ENCODE measurements at places on chromosomes 7 and 10. TPM values are rescaled to one million over a fixed set of nuclear protein-coding genes. Genes with fewer than 3 reads are reported as not detected.

GRCh38 chr10:95531058-95531809, 29.9 kb downstream of the SORBS1 start:
- no peak for DNase-seq
- no peak overlapping the region for H3K4me3 ChIP-seq
- H3K27ac ChIP-seq = no peak overlapping the region
- H3K4me1 ChIP-seq = peaks cover 31% of the 10 kb centered on the region

- H3K4me1 ChIP-seq = peaks cover 2% of the 10 kb centered on the region
- H3K27ac ChIP-seq = no peak overlapping the region
- no peaks in the 10 kb centered on the region for H3K27me3 ChIP-seq
- no peaks in the 10 kb centered on the region for H3K36me3 ChIP-seq
Observed at GRCh38 chr10:13844651-13845050, 257.9 kb downstream of the PRPF18 start.

DNA sequence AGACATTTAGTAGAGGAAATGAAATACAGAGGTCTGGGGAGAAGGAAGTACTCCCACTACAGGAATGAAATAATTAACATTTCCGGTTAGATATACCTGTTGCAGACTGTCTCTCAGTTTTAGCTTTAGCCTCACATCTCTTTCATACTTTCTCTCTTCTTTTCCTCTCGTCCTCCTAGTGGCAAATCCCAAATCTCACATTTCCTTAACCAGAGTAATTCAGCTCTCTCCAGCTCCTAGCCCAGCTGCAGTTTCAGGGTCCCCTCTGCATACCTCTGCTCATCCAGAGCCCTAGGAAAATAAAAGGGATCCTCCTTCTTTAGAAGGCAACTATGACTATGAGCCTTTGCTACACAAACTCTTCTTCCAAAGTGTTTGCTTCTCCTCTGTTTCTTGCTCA, 643.2 kb downstream of the PHTF2 start:
- H3K4me1 ChIP-seq = peaks cover 12% of the 10 kb centered on the region
- H3K27ac ChIP-seq = no peak overlapping the region
- peaks cover 2% of the 10 kb centered on the region for H3K27me3 ChIP-seq
- H3K4me3 ChIP-seq = no peak overlapping the region
- no peaks in the 10 kb centered on the region for H3K36me3 ChIP-seq
- no peak for DNase-seq

DNA sequence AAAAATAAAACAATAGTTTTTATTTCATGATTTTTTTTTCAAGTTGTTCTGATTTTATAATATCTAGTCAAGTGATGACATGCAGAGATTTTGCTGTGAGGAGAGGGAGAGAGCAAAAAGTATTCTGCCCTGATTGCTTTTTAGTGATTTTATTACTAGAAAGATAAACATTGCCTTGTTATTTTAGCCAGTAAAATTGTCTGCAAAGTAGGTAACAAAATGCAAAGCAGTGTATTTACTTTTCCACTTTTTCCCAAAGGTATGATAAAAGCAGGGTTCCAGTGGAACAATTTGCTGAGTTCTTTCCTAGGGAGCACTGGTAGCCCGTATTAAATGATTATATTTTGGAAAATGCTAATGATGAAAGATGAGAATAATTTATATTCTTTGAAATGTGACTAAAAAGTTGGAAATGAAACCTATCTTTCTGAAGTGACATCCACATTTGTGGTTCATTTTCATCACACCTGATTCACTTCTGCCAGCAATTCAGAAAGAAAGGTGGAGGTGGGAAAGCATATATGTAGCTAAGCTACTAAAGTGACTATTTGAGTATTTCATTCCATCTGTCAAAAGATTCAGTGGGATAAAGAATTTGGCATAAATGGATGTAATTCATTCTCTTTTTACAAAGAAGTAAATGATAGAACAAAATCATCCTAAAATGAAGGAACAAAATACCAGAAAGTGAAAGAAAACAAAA, 300.3 kb downstream of the ADK start:
- no peak for DNase-seq
- peaks cover 32% of the 10 kb centered on the region for H3K4me1 ChIP-seq
- no peaks in the 10 kb centered on the region for H3K27me3 ChIP-seq
- no peak overlapping the region for H3K27ac ChIP-seq

DNA sequence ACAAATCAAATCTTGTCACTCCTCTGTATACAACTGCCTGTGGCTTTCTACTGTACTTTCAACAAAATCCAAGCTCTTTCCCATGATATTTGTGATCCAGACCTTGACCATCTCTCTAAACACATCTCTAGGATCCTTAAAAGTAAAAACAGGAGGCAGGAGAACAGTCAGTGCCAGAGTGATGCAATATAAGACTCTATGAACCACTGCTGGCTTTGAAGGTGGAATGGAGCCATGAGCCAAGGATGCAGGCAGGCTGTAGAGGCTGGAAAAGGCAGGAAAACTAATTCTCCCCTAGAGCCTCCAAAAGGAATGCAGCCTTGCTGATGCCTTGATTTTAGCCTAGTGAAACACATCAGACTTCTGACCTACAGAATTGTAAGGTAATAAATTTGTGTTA, 45.5 kb upstream of the LRRN3 start:
- H3K4me3 ChIP-seq = no peak overlapping the region
- DNase-seq = no peak
- no peaks in the 10 kb centered on the region for H3K27me3 ChIP-seq
- H3K36me3 ChIP-seq = no peaks in the 10 kb centered on the region
- H3K4me1 ChIP-seq = no peaks in the 10 kb centered on the region

LIPJ gene
- not detected for total RNA-seq

GRCh38 chr7:128842674-128843641, 12.8 kb downstream of the FLNC start:
- DNase-seq = no peak
- no peaks in the 10 kb centered on the region for H3K27me3 ChIP-seq
- no peaks in the 10 kb centered on the region for H3K36me3 ChIP-seq
- H3K4me3 ChIP-seq = no peak overlapping the region
- no peaks in the 10 kb centered on the region for H3K4me1 ChIP-seq

ZNF425 gene
- total RNA-seq = 8.0 TPM

DNA sequence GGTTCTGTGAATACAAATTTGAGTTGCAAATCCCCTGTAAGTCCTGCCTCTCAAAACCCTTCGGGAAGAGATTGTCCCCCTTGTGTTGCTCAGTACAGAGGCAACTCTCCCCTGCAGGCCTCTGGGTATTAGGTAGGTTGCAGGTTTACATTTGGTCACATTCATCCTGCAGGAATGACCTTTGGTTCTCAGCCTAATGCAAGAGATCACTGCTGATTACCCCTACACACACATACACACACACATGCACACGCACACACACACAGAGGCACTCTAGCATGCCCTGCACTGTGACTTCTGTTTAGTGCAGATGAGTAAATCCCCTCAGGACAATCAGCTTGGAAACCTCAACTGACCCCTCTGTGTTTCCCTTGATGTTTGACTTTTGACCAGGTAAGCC, 69.2 kb downstream of the C10orf67 start:
- H3K36me3 ChIP-seq = peaks cover 10% of the 10 kb centered on the region
- no peak overlapping the region for H3K4me3 ChIP-seq
- H3K27ac ChIP-seq = no peak overlapping the region
- DNase-seq = no peak

ZNF37A gene
- total RNA-seq = 18.8 TPM

SFXN2 gene
- total RNA-seq = 33.9 TPM

- H3K4me1 ChIP-seq = no peaks in the 10 kb centered on the region
- no peak overlapping the region for H3K27ac ChIP-seq
- peaks cover 5% of the 10 kb centered on the region for H3K36me3 ChIP-seq
- no peak overlapping the region for H3K4me3 ChIP-seq
- H3K27me3 ChIP-seq = no peaks in the 10 kb centered on the region
Observed at GRCh38 chr7:2990949-2991470, 52.7 kb downstream of the CARD11 start.

GRCh38 chr7:101536232-101536631, 92.9 kb downstream of the MYL10 start:
- no peak overlapping the region for H3K27ac ChIP-seq
- H3K4me1 ChIP-seq = no peaks in the 10 kb centered on the region
- H3K36me3 ChIP-seq = no peaks in the 10 kb centered on the region
- DNase-seq = no peak
- no peaks in the 10 kb centered on the region for H3K27me3 ChIP-seq

- no peaks in the 10 kb centered on the region for H3K36me3 ChIP-seq
- H3K27ac ChIP-seq = no peak overlapping the region
- no peak overlapping the region for H3K4me3 ChIP-seq
Observed at GRCh38 chr7:114540291-114540690, 125.7 kb downstream of the FOXP2 start.

GRCh38 chr7:13835442-13835841, 154.0 kb downstream of the ETV1 start:
- no peak overlapping the region for H3K4me3 ChIP-seq
- no peak for DNase-seq
- no peak overlapping the region for H3K27ac ChIP-seq
- no peaks in the 10 kb centered on the region for H3K36me3 ChIP-seq

- no peak overlapping the region for H3K4me3 ChIP-seq
- peaks cover 13% of the 10 kb centered on the region for H3K27me3 ChIP-seq
- H3K4me1 ChIP-seq = no peaks in the 10 kb centered on the region
- no peak for DNase-seq
- no peak overlapping the region for H3K27ac ChIP-seq
Observed at GRCh38 chr10:109947111-109947920, 24.0 kb upstream of the XPNPEP1 start.

MASTL gene
- 15.0 TPM for total RNA-seq

- H3K36me3 ChIP-seq = no peaks in the 10 kb centered on the region
- H3K27me3 ChIP-seq = peaks cover 10% of the 10 kb centered on the region
- H3K27ac ChIP-seq = no peak overlapping the region
Observed at GRCh38 chr7:100773491-100773890, 40.1 kb downstream of the ZAN start.

DNA sequence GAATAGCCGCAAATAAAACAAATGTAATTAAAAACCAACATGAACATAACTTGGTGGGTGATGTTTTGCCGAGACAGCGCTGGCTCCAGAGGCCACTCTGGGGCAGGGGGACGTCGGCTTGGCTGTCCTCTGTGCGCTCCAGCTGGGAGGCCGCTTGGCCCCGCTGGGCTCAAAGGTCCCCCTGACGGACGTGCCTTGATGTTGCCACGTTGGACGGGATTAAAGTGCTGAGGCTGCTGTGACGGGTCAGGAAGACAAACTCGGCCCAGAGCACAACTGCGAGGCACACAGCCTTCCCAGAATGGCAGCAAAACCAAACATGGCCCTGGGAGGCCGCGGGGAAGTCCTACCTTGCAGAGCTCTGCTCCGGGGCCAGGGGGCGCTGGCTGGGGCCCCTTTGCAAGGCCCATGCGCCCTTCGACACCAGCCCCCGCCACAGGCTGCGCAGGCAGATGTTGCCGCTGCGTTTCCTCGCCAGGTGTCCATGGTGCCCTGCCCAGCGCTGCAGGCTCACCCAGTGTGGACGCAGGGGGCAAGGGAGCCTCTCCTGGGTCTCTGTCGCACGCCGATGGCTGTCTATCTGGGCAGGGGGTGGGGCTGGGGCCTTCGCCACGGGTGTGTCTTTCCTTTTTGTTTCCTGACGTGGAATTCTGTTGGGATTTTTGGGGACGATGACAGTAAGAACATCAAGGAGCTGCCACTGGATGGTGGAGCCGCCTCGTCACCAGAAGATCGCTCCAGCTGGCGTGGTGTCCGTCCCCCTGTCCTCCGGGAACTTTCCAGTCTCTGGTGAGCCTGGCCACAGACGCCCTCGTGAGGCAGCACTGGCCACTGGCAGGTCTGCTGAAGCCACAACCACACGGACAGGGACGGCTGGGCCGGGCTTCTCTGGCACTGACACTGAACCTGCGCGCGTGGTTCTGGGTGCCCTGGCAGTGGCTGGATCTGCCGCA, 99.6 kb upstream of the DIP2C start:
- peaks cover 6% of the 10 kb centered on the region for H3K27me3 ChIP-seq
- H3K4me3 ChIP-seq = peak overlapping the region; percentile 72
- H3K36me3 ChIP-seq = no peaks in the 10 kb centered on the region
- no peak for DNase-seq
- peak overlapping the region; percentile 63 for H3K27ac ChIP-seq

AKR1D1 gene
- 5.4 TPM for total RNA-seq

CALML3 gene
- total RNA-seq = not detected

- peaks cover 13% of the 10 kb centered on the region for H3K36me3 ChIP-seq
- no peak overlapping the region for H3K4me3 ChIP-seq
- H3K4me1 ChIP-seq = no peaks in the 10 kb centered on the region
- no peak overlapping the region for H3K27ac ChIP-seq
- no peak for DNase-seq
- H3K27me3 ChIP-seq = no peaks in the 10 kb centered on the region
Observed at GRCh38 chr7:98238976-98239375, 13.1 kb downstream of the TECPR1 start.

PLEKHS1 gene
- not detected for total RNA-seq

DNA sequence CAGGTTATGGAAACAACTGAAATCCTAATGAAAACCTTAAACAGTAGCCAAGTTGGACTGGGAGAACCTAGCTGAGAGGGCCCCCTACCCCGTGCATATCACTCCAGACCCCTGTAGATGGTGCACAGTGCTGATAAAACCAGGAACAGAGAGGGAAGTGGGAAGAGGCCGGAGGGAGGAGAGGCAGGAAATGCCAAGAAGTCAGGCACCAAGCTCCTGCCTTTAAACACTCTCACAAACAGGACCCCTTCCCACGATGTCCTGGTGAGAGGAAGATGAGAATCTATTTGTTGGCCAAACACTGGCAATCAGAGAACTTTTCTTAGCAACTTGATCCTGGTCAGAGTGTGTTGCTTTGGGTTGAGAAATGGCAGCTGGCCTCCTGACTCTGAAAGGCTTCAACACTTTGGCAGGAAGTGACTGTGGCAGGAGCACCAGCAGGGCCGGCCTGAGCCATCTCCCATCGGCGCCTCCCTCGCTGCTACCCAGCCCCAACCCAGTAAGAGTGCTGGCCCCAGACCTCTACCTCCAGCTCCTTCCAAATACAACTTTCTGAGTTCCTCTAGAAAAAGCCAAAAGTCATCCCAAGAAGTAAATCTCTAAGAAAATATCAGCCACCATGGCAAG, 39.5 kb downstream of the GSDME start:
- H3K27ac ChIP-seq = no peak overlapping the region
- no peaks in the 10 kb centered on the region for H3K27me3 ChIP-seq
- H3K4me3 ChIP-seq = no peak overlapping the region
- H3K36me3 ChIP-seq = peaks cover 6% of the 10 kb centered on the region

PRSS37 gene
- not detected for total RNA-seq

- H3K36me3 ChIP-seq = peaks cover 1% of the 10 kb centered on the region
- H3K27ac ChIP-seq = no peak overlapping the region
- H3K4me1 ChIP-seq = peaks cover 3% of the 10 kb centered on the region
- peaks cover 42% of the 10 kb centered on the region for H3K27me3 ChIP-seq
Observed at GRCh38 chr7:37923996-37924395, 3.6 kb downstream of the EPDR1 start.

FFAR4 gene
- 0.13 TPM for total RNA-seq

DNA sequence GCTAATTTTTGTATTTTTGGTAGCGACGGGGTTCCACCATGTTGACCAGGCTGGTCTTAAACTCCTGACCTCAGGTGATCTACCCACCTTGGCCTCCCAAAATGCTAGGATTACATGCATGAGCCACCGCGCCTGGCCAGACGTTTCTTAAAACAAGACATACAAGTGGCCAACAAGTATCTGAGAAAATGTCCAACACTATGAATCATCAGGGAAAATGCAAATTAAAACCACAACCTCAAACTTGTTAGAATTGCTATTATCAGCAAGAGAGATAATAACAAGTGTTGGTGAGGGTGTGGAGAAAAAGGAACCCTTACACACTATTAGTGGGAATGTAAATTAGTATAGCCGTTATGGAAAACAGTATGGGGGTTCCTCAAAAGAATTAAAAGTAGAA, 148.6 kb downstream of the SUGCT start:
- no peaks in the 10 kb centered on the region for H3K4me1 ChIP-seq
- peaks cover 2% of the 10 kb centered on the region for H3K36me3 ChIP-seq
- DNase-seq = no peak
- no peak overlapping the region for H3K27ac ChIP-seq
- H3K4me3 ChIP-seq = no peak overlapping the region

Data from progenitor cell of endocrine pancreas (in vitro differentiated cells).